ENCODE measurements at places on chromosomes 2 and 18.

GRCh38 chr2:54708584-54709335 is 14.7 kb upstream of the EML6 start:
- DNase-seq = peak; percentile 17

- no peak for DNase-seq
Observed at GRCh38 chr2:96665083-96665569, 22.6 kb downstream of the FER1L5 start.

- DNase-seq = no peak
Observed at GRCh38 chr2:100018341-100019193, 123.8 kb downstream of the AFF3 start.

DNA sequence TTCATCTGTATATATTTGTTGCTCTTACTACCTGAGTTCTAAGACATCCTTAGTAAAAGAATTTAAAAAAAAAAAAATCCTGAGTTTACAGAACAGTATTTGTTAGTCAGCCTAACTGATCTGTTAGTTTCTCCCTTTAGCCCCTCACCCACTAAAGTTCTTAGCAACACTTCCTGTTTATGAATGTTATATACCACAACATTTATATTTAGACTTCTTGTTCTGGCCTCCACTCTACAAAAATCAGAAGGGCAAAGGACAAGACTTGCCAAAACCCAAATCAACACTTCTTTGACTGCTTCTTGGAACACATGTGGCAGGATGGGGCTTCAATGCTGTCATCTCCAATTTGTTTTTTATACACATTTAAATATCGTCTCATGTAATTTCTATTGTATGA is 71.1 kb downstream of the MGAT5 start:
- DNase-seq = no peak

GRCh38 chr18:10245031-10245845 is 209.2 kb upstream of the APCDD1 start:
- DNase-seq = no peak

DNA sequence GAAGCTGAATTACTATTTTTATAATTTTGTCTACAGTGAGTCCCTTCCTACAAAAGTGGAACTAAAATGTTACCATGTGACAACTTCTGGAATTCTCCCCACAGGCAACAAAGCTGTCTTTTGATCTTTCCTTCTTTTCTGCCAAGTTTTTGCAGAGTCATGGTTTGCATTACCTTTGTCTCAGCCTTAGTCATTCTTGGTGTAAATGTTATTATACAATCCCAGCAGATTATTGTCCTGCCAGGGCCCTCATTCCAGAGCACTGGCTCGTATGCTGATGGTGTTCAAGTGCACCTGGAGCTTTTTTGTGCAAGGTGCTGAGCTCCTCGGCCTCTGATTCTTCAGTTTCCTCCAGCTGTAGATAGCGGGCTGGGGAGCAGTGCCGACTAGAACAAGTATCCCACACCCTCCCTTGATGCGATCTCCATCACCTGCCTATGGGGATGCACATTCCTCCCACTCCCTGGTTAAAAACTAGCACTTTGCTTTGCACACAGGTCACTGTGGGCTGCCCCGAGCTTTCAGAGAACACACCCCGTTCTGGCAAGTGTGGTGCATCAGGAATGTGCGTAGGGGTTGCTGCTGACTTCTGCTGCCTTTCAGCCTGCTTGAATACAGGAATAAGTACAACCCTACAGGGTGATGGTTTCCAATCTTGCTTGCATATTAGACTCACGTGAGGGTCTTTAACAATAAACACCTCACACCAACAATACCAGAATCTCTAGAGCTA is 263.6 kb downstream of the RNF144A start:
- DNase-seq = no peak

- DNase-seq = no peak
Observed at GRCh38 chr18:45330170-45330594, 285.1 kb upstream of the SLC14A2 start.

DNA sequence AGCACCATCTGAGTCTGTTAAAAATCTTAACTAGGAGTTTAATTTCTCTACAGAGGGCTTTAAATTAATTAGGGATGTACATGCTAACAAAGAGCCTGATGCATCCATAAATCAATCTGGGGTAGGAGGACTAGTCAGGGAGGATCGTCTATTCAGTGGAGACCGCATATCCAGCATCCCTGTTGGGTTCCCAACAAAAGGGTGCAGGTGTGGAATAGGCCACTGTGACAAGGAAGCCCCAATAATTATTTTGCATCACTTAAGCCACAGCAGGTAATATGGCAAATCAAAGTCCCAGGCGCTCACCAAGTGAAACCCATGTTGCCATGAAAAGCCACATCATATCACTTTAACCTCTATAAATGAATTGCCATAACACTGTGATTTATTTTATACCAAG is 392.3 kb downstream of the NCKAP5 start:
- DNase-seq = no peak

DNA sequence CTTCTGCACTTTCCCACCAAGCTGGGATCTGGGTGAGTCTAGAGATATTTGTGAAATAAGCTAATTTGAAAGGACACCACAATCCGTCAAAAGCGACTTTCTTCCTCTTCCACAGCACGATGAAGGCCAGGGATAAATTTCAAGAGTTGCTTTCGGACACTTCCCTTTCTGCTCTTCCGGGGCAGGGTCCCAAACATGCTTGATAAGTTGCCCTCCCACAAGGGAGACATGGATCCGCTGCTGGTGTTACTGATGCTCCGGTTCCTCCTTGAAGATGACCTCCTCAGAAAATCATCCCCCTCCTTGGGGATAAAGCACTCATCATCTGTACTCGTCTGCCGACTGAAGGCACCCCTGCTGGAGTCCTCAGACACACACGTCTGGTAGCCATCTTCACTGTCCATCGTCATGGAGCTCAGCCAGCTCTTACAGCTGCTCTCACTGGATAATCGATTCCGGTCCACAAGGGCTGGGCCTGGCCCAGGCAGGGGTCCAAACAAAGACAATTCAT is 28.2 kb downstream of the CYTIP start:
- no peak for DNase-seq

GRCh38 chr2:25400169-25400568 is 58.4 kb upstream of the DNMT3A start:
- no peak for DNase-seq
